ENCODE measurements at places on chromosomes 12 and 14.

- no peak for DNase-seq
Observed at GRCh38 chr14:96893966-96894622, 96.9 kb downstream of the VRK1 start.

DNA sequence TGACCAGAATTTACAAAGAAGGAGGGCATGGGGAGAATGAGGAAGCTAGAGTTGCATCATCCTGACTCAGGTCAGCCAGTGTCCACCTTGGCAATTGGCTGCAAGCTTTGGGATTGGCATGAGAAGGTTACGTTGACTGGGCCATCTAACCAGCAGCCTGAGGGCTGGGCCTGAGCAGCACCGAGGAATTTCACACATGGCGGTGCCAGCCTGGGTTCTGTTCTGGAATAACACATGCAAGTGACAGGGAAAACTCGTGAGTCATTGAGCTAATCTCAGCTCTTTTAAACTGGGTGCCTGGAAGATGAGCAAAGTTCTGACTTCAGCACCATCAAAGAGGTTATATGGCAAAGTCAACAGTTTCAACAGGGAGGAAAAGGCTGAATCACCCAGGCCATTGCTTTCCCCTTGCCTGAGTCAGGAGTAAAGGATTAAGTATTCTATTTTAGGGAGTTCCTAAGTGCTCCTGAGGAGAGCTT is 543.2 kb upstream of the TBX3 start:
- DNase-seq: peak; percentile 85

DNA sequence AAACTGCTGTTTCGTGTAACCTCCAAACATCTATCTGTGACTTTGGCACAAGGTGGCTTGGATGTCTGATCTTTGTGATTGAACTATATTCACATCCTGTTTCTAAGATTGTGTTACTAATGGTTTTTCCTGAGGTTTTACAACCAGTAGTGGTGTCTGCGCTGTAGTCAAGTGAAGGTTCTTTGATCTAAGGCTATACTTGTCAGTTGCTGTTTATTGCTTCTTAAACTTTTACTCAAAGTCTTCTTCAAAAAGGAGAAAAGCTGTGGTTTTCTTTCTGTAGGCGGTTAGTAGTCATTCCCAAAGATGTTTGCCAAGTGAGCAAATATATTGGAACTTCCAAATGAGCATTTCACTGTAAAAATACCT is 12.3 kb upstream of the CALM1 start:
- DNase-seq: peak; percentile 68

DNA sequence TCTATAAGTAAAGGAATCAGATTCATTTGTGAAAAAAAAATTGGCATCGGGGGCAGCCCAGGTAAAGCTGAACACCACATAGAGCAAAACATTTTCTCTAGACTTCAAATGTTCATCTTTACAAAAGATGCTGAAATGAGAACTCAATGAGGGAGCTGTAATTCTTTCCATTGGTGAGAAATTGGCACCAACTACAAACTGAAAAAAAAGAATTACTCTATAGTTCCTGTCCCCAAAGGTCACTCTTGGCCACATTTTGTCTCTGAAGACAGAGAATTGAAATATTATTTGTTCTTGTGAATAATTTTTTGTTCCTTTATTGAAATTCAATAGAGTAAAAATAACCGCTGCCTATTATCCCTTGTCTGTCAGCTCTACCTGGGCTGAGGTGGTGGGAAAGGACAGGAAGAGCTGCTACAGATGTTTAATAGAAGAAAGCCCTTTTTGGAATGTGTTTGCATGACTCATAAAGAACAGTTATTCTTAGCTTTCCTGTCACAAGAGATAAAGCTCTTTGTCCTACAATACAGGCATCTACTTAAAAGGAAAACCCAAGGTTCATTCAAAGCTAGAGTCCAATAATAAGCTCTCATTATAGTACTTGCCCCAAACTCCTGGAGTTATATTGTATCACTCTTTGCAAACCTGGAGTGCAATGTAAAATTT is 380.1 kb upstream of the KITLG start:
- peak; percentile 18 for DNase-seq

- DNase-seq: no peak
Observed at GRCh38 chr12:104247698-104248097, 32.1 kb downstream of the TXNRD1 start.
